ENCODE measurements at places on chromosomes 5 and 9.

DNA sequence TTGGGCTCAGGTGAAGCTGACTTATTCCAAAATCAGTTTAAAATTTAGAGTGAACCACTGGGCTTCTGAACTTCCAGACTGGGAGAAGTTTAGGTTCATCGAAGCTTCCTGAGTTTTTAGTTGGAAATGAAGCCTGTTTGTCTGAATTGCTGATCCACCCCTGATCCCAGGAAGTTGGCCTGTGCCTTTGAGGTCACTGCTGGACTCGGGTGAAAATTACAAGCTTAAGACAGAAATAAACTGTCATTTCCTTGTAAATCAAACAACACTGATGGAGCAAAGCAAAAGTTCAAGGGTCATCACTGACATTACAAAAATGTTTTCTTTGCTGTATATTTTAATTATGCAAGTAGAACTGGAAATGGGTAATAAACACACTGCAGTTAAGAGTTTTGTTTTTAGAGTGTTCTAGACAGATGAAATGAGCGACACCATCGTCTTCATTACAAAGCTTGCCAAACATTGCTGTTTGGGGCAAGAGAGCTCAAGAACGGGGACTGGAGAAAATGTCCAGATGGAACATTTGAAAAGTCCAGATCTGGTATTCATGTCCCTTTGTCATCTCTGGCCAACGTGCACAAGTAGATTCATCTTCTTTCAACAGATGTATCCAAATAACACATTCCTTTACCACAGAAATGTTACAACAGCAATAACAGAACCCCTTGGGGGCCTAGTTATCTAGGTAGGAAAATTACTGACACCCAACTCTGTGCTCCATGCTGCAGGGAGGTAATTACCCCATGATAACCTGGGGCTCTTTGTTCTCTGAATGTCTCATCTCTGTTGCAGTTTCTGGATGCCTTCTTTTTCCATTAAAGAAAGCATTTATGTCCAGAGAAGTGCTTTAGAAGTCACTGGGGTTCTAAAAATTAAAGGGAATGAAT, 142.4 kb upstream of the ERCC6L2 start:
- DNase-seq: no peak

- DNase-seq: peak; percentile 42
These were observed 46.8 kb downstream of the NIPSNAP3B start for GRCh38 chr9:104810421-104811339.

- DNase-seq: no peak
These were observed 59.0 kb downstream of the ALDH7A1 start for GRCh38 chr5:126535856-126536545.

DNA sequence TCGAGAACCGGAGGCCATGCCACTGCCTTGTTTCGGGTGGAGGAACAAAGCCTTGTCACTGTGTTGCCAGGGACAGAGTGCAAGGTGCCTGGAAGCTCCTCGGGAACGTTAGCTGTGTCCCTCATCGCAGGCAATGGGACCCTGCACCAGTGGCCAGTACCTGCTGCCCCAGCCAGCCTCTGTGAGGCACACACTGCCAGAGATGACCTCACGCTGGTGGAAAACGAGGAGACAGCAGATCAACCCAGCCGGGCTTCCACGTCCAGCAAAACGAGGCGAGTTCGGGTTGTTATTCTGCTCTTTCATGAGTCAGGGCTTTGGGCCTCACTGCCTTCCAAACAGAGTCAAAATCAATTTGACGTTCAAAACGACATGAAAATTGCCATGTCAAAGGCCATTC, 104.1 kb downstream of the ADAMTS2 start:
- DNase-seq: no peak

GRCh38 chr5:33043343-33043997, 332.3 kb downstream of the NPR3 start:
- no peak for DNase-seq

DNA sequence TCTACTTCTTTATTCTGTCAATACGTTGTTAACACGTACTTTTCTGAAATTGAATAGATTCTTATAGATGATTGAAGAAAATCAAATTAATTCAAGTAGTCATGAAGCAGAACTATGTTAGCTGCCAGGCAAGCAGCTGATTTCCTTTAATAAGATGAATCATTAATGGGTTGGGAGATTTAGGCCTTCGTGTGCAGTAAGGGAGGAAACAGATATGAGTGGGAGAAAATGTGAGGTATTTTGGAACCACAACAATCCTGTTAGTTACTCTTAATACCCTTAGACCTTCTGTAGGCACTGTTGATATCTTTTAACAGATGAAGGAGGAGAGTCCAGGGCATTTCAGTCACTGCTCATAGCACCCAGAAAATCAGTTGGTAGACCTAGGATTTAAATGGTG, 121.0 kb downstream of the AOPEP start:
- no peak for DNase-seq

- DNase-seq: no peak
These were observed 202.5 kb upstream of the GAS1 start for GRCh38 chr9:87149799-87150198.

DNA sequence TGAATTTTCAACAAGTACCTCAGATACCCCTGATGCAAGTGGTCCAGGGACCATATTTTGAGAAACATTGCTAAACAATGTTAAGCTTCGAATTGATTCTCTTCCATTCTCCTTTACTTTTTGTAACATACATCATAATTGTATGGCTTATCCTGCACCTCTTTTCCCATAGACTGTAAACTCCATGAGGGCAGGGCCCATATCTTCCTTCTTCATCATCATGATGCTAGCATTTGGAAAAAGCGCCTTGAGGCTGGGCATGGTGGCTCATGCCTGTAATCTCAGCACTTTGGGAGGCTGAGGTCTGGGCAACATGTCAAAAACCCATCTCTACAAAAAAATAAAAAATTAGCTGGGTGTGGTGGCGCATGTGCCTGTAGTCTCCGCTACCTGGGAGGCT, 14.5 kb upstream of the DELE1 start:
- no peak for DNase-seq

- no peak for DNase-seq
These were observed 107.9 kb upstream of the PPP2R2B start for GRCh38 chr5:146986469-146986868.

DNA sequence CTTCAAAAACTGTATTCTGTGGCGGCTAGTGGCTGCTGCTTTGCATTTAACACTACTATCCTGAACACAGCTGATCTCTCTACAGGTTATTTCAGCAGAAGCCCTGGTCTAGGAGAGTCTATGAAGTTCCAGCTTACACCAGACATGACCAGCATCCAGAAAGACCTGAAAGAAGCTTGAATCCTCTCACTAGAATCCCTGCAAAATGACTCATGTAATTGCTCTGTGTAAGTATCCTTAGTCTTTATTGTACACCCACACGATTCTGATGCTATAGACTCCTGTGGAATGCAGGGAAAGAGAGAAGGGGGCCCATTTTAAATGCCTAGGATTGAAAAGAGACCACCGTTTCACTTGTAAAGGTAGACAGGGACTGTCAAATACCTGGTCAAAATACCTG, 859 bp upstream of the GRIA1 start:
- no peak for DNase-seq

DNA sequence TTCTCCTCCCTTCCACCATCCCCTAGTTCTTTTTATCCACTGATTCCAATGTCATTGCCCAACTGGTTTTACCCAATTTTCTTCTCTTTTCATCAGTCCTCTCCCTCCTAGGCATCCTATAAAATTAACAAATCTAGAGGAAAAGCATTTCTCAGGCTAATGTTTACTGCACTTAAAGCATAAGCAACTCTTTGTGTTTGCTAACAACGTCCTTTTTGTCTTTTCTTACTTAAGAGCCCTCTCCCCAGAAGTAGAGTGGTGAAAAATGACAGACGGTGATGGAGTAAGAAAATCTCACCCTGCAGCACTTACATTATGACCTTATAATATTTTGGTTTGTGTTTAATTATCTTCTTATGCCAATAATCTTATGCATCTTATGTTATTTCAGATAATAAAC, 1.6 kb upstream of the SPATA9 start:
- DNase-seq: no peak

- no peak for DNase-seq
These were observed 164.7 kb downstream of the RFX3 start for GRCh38 chr9:3361116-3361515.

DNA sequence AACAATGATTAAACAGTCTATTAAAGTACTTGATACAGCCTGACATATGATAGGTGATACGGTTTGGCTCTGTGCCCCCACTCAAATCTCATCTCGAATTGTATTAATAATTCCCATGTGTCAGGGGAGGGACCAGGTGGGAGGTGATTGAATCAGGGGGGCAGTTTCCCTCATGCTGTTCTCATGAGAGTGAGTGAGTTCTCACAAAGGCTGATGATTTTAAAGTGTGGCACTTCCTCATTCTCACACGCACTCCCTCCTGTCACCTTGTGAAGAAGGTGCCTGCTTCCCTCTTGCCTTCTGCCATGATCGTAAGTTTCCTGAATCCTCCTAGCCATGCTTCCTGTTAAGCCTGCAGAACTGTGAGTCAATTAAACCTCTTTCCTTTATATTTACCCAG, 40.1 kb upstream of the TARS1 start:
- DNase-seq: no peak

DNA sequence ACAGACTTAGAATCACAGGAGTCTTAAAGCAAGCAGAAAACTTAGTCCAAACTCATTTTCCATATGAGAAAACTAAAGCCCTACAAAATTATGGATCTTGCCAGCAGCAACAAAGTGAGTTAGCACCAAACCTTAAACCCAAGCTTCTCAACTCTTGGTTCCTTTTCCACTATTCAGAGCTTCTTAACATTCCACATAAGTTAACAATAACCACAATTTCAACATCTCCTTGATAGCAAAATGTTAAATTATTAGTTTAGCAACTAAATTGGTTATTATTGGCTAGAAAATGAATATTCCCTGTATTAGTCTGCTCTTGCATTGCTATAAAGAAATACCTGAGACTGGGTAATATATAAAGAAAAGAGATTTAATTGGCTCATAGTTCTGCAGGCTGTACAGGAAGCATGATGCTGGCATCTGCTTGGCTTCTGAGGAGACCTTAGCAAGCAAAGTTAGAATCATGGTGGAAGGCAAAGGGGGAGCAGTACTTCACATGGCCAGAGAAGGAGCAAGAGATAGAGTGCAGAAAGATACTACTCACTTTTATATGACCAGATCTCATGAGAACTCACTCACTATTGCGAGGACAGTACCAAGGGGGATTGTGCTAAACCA, 26.2 kb upstream of the ARSB start:
- no peak for DNase-seq

DNA sequence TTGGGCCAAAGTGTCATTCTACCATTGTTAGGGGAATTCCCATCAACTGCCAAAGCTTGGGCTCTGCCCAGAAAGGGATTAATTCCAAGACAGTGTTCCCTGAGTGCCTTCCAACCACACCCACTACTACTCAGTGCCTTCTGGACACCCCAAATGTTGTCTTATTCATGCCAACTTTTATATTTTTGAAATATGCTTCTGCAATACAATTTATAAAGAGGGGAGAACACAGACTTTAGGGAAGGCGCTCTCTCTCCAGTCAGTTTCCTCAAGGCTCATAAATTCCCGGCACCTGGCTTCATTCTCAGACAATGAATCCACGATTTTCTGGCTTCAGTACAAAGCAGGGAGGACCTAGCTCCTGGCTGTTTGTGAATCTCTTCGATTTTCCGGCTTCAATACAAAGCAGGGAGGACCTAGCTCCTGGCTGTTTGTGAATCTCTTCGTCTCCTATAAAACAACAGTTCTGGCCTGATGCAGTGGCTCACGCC, 120.1 kb upstream of the MYO10 start:
- peak; percentile 44 for DNase-seq

- no peak for DNase-seq
These were observed 7.1 kb upstream of the ORM1 start for GRCh38 chr9:114315723-114316363.

DNA sequence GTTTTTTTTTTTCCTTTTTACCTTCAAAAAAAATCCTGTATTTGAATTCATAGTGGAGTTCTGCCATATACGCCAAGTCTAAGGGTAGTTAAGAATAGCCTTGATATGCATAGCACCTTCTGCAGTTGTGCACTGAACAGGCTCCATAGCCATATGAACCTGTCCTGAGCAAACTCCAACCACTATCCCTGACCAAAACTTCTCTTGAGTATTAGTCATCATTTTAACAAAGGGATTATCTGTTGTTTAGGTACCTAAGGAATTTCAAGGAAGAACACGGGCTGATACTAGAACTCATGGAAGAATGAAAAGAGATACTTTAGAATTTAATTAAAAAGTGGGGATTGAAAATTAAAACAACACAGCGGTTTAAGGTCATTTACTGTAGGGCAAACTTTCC, 1.9 kb upstream of the FBXO38 start:
- DNase-seq: no peak

DNA sequence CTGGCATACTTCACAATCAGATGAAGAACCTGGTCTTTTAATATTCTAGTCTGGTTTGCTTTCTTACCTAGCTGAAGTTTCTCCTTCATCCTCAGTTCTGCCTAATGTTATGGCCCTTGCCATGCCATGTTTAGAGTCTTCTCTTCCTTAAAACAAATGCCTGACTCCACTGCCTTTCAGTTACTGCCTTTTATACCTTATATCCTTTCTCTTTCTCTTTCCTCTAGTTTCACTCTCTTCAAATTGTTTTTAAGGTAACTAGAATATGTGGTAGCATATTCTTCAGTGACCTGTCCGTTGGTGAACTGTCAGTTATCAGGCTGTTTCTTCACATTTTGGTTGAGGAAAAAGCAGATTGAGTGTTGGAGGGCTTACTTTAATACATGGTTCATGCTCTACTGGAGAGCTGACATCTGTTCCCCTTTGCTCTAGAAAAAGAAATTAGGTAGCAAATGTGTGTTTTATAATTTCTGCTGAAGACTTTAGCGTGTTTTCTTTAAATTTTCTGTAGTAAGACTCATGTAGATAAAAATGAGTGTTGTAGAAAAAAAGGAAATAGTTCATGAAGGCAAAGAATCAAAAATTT, 103.8 kb downstream of the DMXL1 start:
- DNase-seq: no peak

- no peak for DNase-seq
These were observed 14.6 kb downstream of the IRX2 start for GRCh38 chr5:2736872-2737271.

GRCh38 chr9:77424993-77425392, 223.1 kb downstream of the GNA14 start:
- no peak for DNase-seq

- peak; percentile 56 for DNase-seq
These were observed 81.5 kb upstream of the AGXT2 start for GRCh38 chr5:35129276-35129675.

DNA sequence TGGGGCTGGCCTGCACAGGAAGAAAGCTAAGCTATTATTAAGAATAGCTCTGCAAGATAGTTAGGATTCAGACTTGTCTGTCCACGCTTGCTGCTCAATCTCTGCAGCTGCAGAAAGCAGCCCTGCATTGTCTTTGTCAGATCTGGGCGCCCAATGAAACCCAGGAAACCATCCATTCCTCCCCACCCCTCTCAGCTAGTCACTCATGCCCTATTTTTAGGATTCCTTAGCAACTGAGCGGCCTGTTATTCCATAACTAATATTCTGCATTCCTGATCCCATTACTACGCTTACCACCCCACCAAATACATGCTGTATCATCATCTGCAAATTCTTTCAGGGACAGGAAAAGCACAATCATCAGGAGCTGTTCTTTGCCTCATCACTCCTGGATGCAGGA, 52.9 kb upstream of the APC start:
- no peak for DNase-seq

- no peak for DNase-seq
These were observed 39.9 kb downstream of the SLIT3 start for GRCh38 chr5:169260896-169261569.

- DNase-seq: peak; percentile 39
These were observed 405.4 kb upstream of the ACTBL2 start for GRCh38 chr5:57887851-57888621.
